ENCODE measurements at places on chromosomes 4 and X.
A peak's percentile ranks its signal among the peaks of the same experiment; 100 is the strongest.

- no peak for DNase-seq
Measured at GRCh38 chr4:19262467-19262866, 989.2 kb upstream of the SLIT2 start.

DNA sequence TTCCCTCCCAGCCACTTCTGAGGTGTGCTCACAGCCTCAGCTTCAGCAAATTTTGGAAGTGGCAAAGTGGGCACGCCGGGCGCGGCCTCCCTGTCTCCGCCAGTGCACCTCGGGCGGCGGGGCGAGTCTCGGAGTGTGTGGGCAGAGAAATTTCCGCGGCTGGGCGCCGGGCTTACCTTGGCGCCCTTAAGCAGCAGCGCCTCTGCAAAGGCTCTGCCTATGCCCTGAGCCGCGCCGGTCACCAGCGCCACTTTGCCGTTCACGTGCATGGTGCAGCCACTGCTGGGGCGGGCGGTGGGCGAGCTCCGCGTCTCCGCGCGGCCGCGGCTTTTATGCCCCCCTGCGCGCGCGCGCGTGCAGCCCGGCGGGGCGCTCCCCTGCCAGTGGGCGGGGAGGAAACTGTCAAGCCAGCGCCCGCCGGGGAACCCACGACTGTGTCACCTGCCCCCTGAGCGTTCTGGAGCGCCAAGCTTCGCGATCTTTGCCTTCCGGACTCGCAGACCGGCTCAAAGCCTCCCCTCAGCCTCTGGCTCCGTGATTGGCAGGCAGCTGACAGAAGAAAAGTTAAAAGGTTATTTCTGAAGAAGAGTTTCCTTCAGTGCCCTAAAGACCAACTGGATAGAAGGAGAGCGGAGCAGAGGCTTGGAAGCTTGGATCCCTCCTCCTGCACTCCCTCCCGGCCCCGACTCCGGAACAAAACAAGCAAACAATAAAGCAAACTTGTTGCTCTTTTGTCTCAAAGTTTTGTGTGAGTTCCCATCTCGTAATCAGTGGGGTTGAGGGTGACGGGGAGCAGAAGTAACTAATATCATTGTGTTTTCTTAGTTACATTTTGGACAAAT is at the start of gene HPGD:
HPGD (minus strand) TSS at position 306 of the 842 bp plus-strand sequence; CDS start at position 269, 37 bp downstream.
- DNase-seq: no peak

GRCh38 chr4:91485415-91485814 is 818.4 kb upstream of the GRID2 start:
- DNase-seq: no peak

DNA sequence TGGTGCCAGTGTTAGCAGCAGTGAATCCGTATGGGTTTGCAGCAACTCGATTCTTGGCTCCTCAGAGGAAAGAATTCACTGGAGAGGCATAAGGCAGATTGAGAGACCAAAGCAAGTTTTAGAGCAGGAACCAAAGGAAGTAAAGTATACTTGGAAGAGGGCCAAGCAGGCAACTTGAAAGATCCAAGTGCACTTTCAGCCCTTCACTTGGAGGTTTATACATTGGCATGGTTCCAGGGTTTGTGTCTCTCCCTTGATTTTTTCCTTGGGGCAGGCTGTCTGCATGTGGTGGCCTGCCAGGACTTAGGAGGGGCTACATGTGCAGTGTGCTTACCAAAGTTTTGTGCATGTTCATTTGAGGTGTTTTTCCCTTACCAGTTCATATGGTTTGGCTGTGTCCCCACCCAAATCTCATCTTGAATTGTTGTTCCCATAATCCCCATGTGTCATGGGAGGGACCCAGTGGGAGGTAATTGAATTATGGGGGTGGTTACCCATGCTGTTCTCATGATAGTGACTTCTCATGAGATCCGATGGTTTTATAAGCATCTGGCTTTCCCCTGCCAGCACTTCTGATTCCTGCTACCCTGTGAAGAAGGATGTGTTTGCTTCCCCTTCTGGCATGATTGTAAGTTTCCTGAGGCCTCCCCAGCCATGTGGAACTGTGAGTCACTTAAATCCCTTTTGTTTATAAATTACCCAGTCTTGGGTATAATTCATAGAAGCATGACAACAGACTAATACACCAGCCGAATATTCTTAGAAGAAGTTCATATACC is 86.2 kb upstream of the TSPAN5 start:
- no peak for DNase-seq

DNA sequence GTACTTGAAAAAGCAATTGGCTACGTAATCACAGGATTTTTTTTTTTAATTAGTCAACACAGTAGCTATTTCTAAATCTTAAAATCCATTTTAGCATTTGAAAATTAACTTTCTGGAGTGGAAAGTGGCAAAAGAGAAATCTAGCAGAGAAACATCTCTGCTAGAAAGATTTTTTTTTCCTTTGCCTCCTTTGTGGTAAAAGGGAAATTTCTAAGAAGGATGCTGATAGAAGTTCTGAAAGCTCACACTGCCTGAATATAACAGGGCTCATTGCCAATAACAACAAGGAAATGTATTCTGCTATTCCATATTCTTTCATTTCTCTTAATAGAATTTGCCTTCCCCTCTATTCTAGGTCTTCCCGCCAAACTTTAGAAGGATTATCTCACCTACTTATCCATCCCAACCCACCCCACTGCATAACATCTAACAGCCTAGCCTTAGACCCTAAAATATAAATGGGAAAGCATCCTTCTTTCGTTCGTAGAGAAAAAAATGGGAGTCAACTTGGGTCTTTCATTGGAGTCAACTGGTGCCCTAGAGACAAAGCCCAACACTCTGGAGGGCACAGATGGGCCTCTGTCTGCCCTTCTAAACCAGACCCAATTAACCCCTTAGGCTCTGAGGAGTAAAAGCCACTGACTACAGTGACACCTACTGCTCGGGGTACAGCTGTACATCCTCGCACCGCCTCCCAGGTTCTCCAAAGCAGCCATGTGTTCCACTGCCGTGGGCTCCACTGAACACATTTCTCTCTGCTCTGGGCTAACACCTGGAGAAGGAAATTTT is 103.9 kb downstream of the MAML3 start:
- DNase-seq: no peak

GRCh38 chrX:46994096-46994495 is 81.9 kb downstream of the JADE3 start:
- DNase-seq: peak; percentile 52

DNA sequence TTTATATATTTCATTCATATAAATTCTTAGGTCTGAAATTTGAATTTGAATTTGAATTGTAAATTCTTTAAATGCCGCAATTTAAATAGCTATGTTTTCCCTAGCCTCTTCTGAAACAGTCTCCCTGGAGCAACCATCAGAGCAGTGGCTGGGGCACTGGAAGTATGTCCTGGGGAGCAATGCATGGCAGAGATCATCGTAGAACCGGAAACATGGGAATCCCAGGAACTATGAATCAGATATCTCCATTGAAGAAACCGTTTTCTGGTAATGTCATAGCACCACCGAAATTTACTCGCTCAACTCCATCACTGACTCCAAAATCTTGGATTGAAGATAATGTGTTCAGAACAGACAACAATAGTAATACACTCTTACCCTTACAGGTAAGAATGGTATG is 4.9 kb downstream of the CPEB2 start:
- DNase-seq: no peak

- DNase-seq: no peak
Measured at GRCh38 chrX:85379174-85379907, at the start of gene POF1B. TSS of gene POF1B (minus strand) at chrX:85379665. CDS start at chrX:85379454, 211 bp downstream.

DNA sequence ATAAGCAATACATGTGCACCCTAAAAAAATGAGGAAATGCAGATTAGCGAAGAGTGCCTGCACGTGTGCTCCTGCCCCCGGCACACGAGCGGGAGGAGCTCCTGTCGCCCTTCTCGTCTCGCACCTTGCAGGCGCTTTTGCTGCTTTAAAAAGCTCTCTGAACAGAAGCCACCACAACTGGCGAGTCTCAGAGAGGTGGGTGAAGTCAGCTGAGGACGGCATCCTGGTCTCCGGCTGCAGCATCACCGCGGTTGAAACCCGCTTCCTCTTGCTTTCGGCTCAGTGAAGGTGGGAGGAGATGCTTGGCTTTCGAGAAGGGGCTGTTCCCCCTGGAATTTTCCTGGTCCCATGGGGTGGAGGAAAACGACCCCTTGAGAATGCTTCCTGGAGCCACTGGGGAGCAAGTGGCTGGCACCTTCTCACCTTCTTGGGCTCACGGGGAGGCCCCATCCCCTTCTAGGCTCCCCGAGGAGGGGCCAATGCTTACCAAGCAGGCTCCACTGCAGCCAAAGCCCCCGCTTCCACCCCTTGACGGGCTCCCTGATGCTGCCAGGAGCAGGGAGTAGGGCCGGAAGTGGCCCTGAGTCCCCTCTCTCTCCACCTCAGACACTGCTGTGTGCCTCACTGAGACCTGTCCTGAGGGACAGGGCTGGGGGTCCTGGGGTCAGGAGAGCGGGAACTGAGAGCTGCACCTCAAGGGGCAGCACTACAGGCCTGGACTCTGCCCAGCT is 29.2 kb upstream of the MXD4 start:
- no peak for DNase-seq

DNA sequence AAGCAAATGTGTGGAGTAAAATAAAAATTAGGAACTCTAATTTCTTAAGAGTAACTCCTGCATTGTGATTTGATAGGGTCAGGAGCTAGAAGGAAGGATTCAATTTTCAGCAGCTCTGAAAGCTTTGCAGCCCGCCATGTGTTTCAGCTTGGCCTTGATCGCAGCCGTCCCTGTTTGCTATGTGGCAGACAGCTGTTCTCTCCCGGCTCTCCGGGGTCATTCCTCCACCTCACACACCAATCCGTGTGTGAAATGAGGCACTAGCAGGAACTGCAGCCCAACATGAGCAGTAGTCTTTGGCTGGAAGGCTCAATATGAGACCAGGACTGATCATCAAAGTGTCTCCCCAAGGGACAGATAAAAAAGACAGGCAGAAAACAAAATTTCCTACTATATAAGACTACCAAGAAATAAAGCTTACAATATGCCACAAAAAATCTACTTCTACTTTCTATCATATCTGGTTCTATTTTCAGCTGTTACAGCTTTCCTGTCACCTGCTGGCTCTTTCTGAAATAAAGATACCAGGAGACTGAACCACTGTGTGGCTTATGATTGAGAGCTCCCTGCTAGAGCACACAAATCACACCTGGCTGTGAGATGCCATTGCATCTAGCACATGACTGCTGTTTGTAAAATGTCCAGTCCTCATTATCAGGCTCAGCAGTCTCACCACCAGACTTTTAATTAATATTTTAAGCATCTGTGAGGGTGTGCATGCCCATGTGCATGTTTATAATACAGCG is 44.1 kb upstream of the SEC24B start:
- DNase-seq: no peak

DNA sequence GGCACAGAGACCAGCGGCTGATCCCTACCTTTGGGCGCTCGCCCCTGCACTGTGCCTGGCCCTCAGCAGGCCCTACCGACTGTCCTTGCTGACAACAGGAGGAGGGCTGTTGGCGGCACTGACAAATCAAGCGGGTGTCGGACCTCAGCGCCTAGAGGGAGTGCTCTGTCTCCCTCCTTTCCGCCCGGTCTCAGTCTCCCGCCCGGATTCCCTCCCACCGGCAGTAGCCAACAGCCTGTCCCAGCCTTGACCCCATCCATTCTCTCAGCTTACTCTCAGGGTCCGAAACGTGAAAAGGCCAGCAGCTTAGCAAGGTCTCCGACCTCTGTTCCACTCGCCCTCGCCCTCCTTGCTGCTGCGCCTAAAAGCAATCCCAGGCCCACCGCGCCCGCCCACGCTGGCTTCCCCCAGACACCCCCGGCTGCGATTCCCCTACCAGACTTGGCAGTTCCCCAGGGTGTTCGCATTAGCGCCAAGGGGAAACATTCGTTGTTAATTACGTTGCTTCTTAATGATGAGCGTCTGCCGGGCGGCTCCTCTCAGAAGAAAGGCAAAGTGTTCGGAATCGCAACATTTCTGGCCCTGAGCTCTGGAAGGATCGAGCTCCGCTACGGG is 96.2 kb downstream of the SOWAHB start:
- DNase-seq: no peak

- no peak for DNase-seq
Measured at GRCh38 chrX:24561121-24561520, 86.0 kb downstream of the PCYT1B start.

DNA sequence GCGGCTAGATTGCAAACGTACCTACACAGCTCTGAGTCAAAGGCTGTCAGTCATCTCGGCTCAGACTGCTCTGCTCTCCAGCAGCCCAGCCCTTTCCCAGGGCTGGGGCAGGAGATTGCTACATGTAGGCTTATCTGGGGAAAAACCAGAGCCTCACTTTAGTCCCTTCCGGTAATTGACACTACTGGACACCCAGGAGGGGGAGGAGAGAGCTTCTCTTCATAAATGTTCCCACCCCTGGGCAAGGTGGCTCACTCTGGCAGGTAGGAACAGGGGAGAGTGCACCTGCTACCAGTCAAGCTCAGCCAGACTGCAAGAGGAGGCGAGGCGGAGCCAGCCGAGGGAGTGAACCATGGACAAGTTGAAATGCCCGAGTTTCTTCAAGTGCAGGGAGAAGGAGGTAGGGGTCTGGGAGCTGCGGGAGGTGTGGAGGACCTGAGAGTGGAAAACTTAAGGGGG is at the start of gene SLC6A14:
SLC6A14 (plus strand) TSS at position 249 of the 459 bp plus-strand sequence; CDS start at position 353, 104 bp downstream.
- no peak for DNase-seq

GRCh38 chrX:72245461-72246089 is 6.7 kb upstream of the ERCC6L start:
- DNase-seq: peak; percentile 45

- no peak for DNase-seq
Measured at GRCh38 chrX:112223391-112223790, 140.8 kb upstream of the TRPC5 start.

- DNase-seq: no peak
Measured at GRCh38 chr4:164828955-164829354, 48.0 kb upstream of the APELA start.

DNA sequence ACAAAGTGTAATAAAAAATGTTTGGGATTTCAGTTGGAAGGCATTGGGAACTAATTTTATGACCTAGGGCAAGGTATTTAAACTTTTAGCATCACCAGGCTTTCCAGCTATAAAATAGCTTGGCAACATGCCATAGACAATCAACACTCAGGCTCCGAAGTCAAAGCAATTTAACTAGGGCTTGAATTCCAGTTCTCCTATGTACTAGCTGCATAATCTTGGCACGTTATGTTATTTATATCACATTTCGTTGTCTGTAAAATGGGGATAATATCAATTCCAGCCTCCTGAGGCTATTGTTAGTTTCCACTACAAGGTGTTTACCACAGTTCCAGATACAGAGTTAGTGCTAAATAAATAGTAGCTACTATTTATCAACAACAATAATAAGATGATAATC is 78.8 kb downstream of the DMD start:
- DNase-seq: no peak

GRCh38 chr4:53193111-53193510 is 172.8 kb downstream of the SCFD2 start:
- no peak for DNase-seq
